ENCODE measurements at places on chromosomes 2 and 18.

- DNase-seq: no peak
Measured at GRCh38 chr2:28119631-28120030, 229.1 kb downstream of the BABAM2 start.

GRCh38 chr2:196914867-196915460, 11.5 kb downstream of the PGAP1 start:
- no peak for DNase-seq

DNA sequence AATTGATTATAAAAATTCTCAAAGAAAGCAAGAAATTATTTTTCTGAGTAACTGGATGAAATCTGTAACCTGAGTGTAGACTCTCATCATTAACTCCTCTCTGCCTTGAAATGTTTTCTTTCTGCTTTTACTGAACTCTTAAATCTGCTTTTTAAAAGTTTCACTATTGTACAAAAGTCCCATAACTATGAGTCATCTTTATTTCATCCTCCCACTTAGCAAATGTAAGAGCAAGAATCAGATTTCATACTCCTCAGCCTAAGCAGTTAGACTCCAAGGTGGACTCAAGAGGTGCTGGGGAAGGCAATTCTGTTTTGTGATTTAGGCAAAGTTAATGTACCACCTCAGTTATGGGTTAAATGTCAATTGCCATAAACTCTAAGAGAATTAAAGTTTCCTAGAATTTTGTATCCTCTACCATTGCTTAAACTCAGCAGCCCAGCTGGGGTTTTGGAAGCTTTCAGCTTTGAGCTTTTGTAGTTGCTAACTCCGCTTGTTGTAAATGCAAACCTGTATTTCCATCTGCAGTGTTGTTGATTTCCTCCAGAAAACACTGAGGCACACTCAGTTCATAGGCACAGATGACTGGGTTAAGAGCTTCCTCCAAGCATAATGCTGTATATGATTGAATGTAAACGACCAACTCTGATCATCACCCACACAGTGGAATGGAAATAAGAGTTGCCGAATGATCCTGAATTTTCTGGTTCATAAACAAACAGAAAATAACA, 268.8 kb downstream of the ARHGAP15 start:
- DNase-seq: no peak

- no peak for DNase-seq
Measured at GRCh38 chr2:111157071-111157661, 36.5 kb downstream of the BCL2L11 start.

- no peak for DNase-seq
Measured at GRCh38 chr2:128797092-128797491, 478.4 kb upstream of the HS6ST1 start.

- DNase-seq: no peak
Measured at GRCh38 chr2:128662051-128662471, 343.4 kb upstream of the HS6ST1 start.

DNA sequence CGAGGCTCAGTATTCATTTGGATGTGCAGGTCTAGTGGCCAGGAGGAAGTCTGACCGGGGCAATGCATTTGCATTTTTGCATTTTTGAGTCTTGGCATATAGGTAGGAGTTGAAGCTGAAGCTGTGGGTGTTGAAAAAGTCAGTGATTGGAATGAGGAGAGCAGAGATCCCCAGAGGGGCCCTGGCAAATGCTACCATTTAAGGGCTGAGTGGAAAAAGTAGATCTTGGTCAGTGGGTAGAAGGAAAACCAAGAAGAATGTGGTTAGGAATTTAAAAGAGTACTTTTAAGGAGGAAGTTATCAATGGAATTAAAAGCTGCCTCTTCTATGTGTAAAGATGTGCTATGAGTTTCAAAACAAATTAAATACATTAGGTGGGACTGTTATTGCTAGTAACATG, 143.0 kb downstream of the ZEB2 start:
- no peak for DNase-seq

DNA sequence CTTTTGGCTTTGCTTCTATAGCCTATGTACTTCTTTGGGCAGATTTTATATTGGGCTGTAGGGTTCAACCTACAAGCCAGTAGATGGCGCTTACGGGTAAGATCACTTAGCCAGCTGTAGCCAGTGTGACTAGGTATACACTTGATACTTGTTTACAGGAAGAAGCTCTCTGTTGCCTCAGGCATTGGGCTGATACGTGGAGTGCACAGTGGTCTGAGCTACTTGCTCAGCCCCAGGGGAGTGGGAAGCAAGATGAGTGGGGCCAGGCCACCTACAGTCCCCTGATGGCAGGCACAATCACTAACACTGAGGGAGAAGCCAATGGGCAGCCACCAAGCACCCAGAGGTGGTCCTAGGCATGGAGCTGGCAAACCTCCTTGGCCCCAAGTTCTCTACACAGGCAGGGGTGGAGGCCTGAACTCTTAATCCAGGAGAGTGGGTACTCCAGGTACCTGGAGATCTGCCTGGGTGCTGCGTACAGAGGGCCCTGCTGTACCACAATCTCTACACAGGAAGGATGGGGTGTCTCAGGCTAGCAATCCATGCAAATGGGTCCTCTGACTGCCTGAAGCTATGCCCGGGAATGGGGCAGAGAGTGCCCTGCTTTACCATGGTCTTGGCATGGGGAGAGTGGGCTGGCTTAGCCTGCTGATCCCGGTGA, 122.2 kb downstream of the NCOA1 start:
- DNase-seq: peak; percentile 13

DNA sequence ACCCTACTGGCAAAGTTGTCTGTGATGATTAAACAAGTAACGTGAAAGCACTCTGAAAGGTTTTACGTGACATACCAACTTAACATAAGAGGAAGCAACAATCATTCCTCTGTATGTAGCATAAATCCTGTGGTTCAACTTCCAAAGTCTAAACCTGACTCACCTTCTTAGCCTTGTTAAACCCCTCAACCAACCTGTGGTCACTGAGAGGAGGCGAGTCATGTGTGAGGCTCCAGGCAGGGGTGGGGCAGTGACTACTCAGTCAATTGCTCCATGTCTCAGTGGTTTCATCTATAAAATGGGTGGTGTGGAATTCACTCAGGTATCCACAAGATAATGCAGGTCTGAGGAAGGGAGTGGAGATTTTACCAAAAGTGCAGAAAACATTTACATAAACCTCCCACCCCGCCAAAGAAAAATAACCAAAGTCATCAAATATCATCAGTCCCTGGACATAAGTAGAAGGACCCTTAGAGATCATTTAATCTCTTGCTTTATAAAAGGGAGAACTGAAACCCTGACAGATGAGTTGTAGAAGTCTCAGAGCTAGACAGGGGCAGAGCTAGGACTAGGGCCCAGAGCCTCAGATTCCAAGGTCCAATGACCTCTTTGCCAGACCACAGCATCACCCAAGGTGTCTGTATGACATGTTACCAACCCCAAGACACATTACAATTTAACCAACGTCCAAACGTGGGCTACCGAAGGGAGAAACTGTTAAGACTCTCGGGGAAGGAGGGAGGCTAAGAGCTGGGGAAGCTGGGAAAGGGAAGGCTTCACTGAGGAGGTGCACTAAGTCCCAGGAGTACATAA, 3.7 kb upstream of the PCBP1 start:
- no peak for DNase-seq

GRCh38 chr2:53694096-53694771, 73.4 kb upstream of the CHAC2 start:
- no peak for DNase-seq

- DNase-seq: no peak
Measured at GRCh38 chr2:173590276-173590861, 235.7 kb downstream of the CDCA7 start.

GRCh38 chr2:38261569-38262068, 115.5 kb downstream of the ATL2 start:
- DNase-seq: no peak

DNA sequence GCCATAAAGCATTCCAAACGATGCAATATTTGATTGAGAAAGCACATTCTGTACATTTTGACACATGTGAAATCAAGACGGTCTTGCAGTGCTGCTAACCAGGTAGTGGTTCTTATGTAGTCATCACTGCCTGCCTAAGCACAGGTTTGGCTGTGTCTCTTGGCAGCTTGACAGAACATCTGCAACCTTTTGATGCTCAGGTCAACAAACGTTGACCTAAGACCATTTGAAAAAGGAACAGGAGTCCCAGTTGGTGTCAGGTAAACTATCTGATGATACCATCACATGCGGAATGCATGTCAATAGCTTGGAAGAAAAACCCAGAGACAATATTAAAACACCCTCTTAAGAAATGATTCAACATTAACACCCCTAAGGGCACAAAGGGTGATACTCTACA, 80.7 kb downstream of the L3MBTL4 start:
- no peak for DNase-seq

GRCh38 chr2:70565039-70565731, 11.6 kb upstream of the TGFA start:
- DNase-seq: no peak

GRCh38 chr2:96537734-96538486, 1.4 kb downstream of the ARID5A start:
- DNase-seq: peak; percentile 69

DNA sequence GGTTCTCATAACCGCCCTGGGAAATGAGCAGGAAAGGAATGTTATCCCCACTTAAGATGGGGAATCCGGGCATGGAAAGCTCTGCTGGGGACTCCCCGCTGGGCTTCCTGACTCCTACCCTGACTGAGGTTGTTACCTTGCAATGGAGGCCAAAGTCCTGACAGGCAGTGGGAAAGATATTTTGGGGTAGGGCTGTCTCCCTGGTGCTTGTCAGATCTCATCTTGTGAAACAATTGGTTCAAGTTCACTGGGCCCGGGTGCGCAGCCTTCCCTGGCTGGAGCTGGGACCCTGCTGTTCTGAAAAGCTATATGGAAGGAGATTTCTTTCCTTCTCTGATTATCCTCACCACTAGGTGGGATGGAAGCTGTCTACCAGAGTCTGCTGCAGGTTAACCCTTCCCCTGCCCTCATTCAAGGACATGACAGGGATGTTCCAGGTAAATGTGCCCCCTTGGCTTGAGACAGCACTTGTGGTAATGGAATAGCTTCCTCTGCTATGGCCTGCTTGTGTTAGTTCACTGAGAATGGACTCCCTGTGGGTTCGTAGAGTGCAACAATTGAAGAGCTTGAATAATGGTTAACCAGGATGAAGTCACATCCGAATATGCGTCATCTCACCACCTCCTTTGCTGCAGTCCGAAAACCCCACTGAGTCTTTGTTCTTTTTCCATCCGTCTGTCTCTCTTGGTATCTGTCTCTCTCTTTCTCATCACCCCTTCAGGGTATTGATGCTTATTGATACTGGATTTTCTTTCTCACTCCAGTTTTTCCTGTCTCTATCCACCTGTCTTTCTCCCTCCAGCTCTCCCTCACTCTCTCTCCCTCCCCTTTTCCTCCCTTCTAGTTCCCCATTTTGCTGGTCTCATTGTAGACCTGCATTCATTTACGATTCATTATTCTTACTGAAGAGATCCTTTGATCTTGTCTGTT, 67.8 kb upstream of the EPAS1 start:
- DNase-seq: peak; percentile 46

DNA sequence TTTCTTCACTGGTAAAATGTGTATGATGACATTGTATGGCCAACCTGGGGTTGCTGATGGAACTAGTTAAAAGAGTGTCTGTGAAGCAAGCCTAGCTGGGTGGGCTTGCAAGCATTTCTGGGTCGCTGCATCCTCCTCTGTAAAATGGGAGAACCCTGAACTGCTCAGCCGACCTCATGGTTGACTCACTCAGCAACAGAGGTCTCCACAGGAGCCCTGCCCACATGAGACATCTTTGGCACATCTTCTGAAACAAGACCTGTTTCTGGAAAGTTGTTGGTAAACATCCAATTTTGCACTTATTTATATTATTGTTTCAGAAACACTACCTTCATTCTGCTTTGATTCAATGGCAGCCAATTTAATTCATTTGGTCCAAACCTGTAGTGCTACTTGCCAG, 52.6 kb downstream of the BCL11A start:
- no peak for DNase-seq

Measured in H7 (cell line).